ENCODE measurements at places on chromosomes 7 and 10. TPM values are rescaled to one million over a fixed set of nuclear protein-coding genes. Genes with fewer than 3 reads are reported as not detected.

- H3K27ac ChIP-seq = no peak overlapping the region
- no peaks in the 10 kb centered on the region for H3K27me3 ChIP-seq
- H3K36me3 ChIP-seq = peaks cover 14% of the 10 kb centered on the region
- H3K4me1 ChIP-seq = peaks cover 6% of the 10 kb centered on the region
These were observed 18.3 kb downstream of the MMS19 start for GRCh38 chr10:97479939-97480338.

SPDYE18 gene
- total RNA-seq = not detected

- no peak overlapping the region for H3K4me3 ChIP-seq
- DNase-seq = no peak
- peaks cover 39% of the 10 kb centered on the region for H3K4me1 ChIP-seq
- H3K27me3 ChIP-seq = no peaks in the 10 kb centered on the region
- H3K27ac ChIP-seq = peak overlapping the region; percentile 35
These were observed 42.5 kb downstream of the DLD start for GRCh38 chr7:107933386-107934013.

EBF3 gene
- 11.6 TPM for total RNA-seq

DNA sequence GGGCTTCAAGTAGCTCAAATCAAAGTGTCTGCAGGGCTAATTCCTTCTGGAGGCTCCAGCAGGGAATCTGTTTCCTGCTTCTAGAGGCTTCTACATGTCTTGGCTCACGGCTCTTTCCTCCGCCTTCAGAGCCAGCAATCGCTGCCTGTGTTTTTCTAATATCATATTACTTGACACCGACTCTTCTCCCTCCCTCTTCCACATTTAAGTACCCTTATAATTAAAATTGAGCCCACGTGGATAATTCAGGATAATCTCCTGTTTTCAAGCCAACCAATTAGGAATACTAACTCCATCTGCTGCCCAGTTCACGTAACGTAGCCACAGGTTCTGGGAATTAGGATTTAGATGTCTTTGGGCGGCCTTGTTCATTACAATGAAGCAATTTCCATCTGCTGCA is 372.2 kb downstream of the DPP6 start:
- H3K27ac ChIP-seq = no peak overlapping the region
- no peaks in the 10 kb centered on the region for H3K36me3 ChIP-seq
- H3K4me1 ChIP-seq = peaks cover 6% of the 10 kb centered on the region
- DNase-seq = no peak
- no peak overlapping the region for H3K4me3 ChIP-seq

COL28A1 gene
- 0.28 TPM for total RNA-seq

- DNase-seq = no peak
- no peak overlapping the region for H3K4me3 ChIP-seq
These were observed 86.2 kb downstream of the GPR85 start for GRCh38 chr7:113000316-113001020.

CHST3 gene
- 24.5 TPM for total RNA-seq

DNA sequence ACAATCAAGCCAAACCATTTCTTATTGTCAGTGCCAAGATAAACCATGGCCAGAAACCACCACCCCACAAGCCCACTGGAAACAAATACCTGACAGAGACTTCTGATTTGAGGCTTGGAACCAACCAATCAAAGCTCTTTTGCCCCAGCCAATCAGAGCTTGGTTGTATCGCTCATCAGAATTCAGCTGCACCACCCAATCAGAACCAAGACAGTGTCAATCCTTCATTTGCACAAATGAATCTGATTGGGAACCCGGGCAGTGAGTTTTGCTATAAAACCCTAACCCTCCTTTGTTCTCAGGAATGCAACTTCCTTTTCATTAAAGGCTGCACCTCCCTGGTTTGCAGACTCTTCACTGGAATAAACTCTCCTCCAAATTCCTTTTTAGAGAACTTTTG is 87.4 kb downstream of the ELAPOR2 start:
- H3K4me1 ChIP-seq = peaks cover 29% of the 10 kb centered on the region
- no peaks in the 10 kb centered on the region for H3K27me3 ChIP-seq
- no peak overlapping the region for H3K27ac ChIP-seq
- DNase-seq = no peak
- peaks cover 6% of the 10 kb centered on the region for H3K36me3 ChIP-seq

GRCh38 chr7:81694711-81695110 is 75.1 kb downstream of the HGF start:
- no peaks in the 10 kb centered on the region for H3K27me3 ChIP-seq
- no peak overlapping the region for H3K4me3 ChIP-seq
- no peak overlapping the region for H3K27ac ChIP-seq

DNA sequence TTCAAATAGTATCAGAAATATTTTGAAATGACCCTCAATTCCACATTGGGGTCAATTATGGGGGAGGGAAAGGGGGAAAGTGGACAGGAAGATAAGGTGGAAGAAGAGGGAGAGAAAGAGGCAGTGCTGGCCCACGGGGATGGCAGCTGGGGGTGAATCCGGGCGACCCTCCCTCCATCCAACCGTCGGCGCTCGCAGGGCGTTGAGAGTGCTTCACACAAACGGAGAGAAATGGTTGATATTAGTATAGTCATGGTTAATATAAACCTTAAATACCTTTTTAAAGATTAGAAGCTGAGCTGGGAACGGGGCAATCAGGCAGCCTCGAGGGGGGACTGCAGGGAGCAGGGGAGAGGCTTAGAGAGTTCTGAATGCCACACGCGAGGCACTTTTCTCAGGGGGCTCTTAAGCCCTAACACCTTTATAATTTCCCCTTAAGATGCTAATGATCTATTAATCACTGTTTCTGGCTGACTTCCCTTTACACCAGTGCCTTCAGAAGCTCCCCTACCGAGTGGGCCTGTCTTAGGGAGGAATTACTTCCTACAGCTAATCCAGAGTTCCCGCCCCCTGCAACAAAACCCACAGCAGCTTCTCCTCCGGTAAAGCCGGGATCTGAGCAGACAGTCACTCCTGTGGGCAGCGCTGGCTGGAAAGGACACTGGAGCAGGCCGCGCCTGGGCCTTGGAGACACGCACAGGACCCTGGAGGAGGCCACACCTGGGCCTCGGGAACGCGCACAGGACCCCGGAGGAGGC is 39.5 kb downstream of the PRKAG2 start:
- peak overlapping the region; percentile 62 for H3K27ac ChIP-seq
- DNase-seq = no peak

PBLD gene
- total RNA-seq = 5.0 TPM

SERPINE1 gene
- total RNA-seq = not detected

ANKRD16 gene
- 10.7 TPM for total RNA-seq

GRCh38 chr10:852386-852785 is 79.1 kb downstream of the LARP4B start:
- H3K27me3 ChIP-seq = no peaks in the 10 kb centered on the region
- H3K36me3 ChIP-seq = peaks cover 47% of the 10 kb centered on the region
- no peak overlapping the region for H3K27ac ChIP-seq
- no peak overlapping the region for H3K4me3 ChIP-seq
- H3K4me1 ChIP-seq = peaks cover 4% of the 10 kb centered on the region

- H3K4me1 ChIP-seq = peaks cover 18% of the 10 kb centered on the region
- H3K27me3 ChIP-seq = no peaks in the 10 kb centered on the region
- DNase-seq = no peak
- no peaks in the 10 kb centered on the region for H3K36me3 ChIP-seq
- H3K4me3 ChIP-seq = no peak overlapping the region
- H3K27ac ChIP-seq = peak overlapping the region; percentile 48
These were observed 134.4 kb upstream of the FAM3C start for GRCh38 chr7:121530227-121531174.
